ENCODE measurements at places on chromosomes 6 and 20. TPM values are rescaled to one million over a fixed set of nuclear protein-coding genes. Genes with fewer than 3 reads are reported as not detected.

The RNF5 gene
- 139 TPM for total RNA-seq

- H3K36me3 ChIP-seq: no peaks in the 10 kb centered on the region
- peaks cover 5% of the 10 kb centered on the region for H3K4me1 ChIP-seq
- peaks cover 16% of the 10 kb centered on the region for H3K27me3 ChIP-seq
- no peak overlapping the region for H3K27ac ChIP-seq
- DNase-seq: peak; percentile 83
Observed at GRCh38 chr6:43506667-43507471, 3.3 kb downstream of the LRRC73 start.

DNA sequence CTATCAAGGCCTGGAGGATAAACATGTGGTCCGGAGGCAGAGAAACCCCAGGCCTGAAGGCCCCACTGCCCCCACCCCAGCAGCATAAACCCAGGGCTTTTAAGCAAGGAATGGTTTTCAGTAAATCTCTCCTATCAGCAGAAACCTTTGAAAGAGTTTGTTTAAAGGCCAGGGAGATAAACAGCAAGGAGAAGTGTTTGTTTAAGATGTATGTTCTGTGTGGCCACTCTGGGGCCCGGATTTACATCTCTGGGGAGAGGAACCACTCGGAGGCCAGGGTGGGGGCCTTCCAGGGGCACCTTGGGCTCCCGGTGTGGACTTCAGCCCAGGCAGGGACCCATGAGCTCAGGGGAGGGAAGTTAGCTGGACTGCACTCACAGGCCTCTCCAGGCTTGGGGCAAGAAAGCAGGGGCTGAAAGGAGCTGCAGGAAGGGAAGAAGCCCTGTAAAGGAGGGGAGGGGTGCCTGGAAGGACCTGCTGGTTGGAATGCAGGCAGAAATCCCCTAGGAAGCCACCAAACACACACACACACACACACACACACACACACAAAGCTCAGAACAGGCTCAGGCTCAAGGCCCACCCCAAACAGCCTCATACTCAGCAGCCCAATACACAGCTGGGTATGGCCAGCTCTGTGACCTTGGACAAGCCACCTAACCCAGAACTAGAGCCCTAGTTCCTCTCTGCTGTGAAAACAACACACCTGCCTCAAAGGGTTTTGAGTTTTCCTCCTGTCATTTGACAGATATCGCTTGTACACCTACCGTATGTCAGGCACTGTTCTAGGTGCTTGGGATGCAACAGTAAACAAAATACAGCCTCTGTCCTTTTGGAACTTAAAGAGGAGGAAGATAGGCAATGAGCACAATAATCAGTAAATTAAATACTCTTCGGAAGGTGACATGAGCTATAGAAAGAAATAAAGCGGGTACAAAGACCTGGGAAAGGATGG is 26.2 kb upstream of the FOXP4 start:
- peaks cover 19% of the 10 kb centered on the region for H3K4me1 ChIP-seq
- H3K4me3 ChIP-seq: no peak overlapping the region
- no peaks in the 10 kb centered on the region for H3K36me3 ChIP-seq
- H3K27ac ChIP-seq: peak overlapping the region; percentile 67
- H3K27me3 ChIP-seq: peaks cover 17% of the 10 kb centered on the region

DNA sequence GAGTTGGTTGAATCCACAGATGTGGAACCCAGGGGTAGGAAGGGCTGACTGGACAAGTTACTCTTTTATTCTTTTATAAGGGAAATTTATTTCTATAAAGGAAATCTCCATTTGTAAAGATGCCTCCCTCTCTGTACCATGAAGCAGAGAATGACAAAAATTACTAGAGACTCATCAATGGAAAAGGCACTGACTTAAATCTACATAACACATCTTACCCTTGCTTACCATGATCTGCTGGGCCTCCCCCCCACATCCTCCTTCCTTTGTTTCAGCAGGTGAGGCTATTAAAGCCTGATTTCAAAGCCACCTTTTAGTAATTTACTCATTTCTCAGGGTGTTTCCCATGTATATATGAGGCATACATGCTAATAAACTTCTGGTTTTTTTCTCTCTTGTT is 130.2 kb upstream of the HDDC2 start:
- no peaks in the 10 kb centered on the region for H3K4me1 ChIP-seq
- no peaks in the 10 kb centered on the region for H3K36me3 ChIP-seq
- H3K4me3 ChIP-seq: no peak overlapping the region
- H3K27me3 ChIP-seq: no peaks in the 10 kb centered on the region

DNA sequence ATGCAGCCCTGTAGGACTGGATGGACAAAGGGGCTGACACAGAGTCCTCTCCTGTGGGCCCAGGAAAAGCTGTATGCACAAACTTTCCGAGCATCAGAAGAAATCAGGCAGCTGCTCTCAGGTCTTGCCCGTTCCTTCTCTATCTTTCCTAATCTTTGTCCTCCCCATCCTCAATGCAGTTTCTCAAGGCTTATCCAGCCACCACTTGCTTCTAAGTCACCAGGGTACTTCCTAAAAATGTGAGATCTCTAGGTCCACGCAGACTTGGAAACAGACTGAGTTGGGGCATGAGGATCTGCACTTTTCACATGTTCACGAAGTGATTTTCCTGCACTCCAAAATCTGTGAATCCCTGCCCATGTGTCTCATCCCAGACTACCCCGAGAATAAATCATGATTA is 394.5 kb upstream of the SLC35B3 start:
- no peaks in the 10 kb centered on the region for H3K27me3 ChIP-seq
- no peaks in the 10 kb centered on the region for H3K4me1 ChIP-seq
- H3K27ac ChIP-seq: no peak overlapping the region
- H3K4me3 ChIP-seq: no peak overlapping the region

- no peaks in the 10 kb centered on the region for H3K4me1 ChIP-seq
- no peak overlapping the region for H3K4me3 ChIP-seq
- no peak overlapping the region for H3K27ac ChIP-seq
- no peaks in the 10 kb centered on the region for H3K36me3 ChIP-seq
- H3K27me3 ChIP-seq: no peaks in the 10 kb centered on the region
- no peak for DNase-seq
Observed at GRCh38 chr6:49327005-49327404, 136.0 kb downstream of the MMUT start.

- H3K4me3 ChIP-seq: no peak overlapping the region
- no peak overlapping the region for H3K27ac ChIP-seq
- H3K27me3 ChIP-seq: no peaks in the 10 kb centered on the region
- no peaks in the 10 kb centered on the region for H3K36me3 ChIP-seq
Observed at GRCh38 chr6:101086473-101086872, 205.3 kb upstream of the ASCC3 start.

GRCh38 chr20:33441142-33441955 is 2.2 kb downstream of the SNTA1 start:
- H3K4me3 ChIP-seq: no peak overlapping the region
- H3K27me3 ChIP-seq: no peaks in the 10 kb centered on the region
- H3K4me1 ChIP-seq: peaks cover 20% of the 10 kb centered on the region

DNA sequence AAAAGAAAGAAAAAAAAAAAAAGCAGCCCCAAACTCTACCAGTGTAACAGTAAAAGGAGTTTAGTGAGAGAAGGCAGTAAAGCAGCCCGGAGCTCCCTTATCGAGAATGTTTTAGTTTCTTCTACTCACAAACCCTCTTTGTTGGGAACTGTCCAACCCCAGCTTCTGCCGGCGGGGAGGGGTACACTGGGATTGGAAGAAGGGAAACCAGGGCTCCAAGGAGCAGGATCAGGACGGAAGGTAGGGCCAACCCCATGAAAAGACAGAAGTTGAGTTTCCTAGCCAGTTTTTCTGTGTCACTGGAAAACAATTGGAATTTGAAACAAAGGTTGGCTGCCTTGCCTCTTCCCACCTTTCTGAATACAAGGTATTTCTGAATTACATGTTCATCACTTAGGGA is 66.0 kb downstream of the KIZ start:
- no peaks in the 10 kb centered on the region for H3K4me1 ChIP-seq
- H3K27ac ChIP-seq: no peak overlapping the region

The GRM4 gene
- not detected for total RNA-seq

The CCN5 gene
- total RNA-seq: 13.9 TPM

The NFYA gene
- 11.1 TPM for total RNA-seq

DNA sequence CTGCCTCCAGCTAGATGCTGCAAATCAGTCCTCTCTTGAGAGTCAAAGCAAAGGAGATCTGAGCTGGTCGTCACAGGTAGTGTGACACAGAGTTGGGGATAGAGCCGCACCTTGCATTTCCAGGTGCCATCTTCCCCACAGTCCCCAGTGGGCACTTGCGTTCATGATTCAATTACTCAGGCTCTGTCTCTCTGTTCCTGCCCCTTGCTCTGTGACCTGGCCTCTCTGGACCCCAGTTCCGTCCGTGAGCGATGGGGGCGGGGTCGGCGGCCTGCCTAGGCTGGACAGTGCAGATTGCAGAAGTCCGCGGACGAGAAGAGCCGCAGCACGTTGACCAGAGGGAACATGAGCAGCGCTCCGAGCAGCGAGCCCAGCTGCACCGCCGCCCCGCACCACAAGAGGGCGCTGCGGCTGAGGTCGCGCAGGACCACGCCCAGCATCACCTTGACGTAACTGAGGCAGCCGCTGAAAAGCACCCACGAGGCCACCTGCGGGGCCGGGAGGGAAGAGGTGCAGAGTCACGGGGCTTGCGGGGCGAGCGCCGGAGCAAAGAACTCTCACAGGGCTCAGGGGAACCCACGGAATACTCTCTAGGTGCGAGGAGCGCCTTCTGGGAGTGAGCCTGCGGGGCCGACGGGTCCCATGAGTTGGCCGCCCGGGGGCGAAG is 7.4 kb downstream of the SLC52A3 start:
- no peaks in the 10 kb centered on the region for H3K27me3 ChIP-seq
- H3K36me3 ChIP-seq: no peaks in the 10 kb centered on the region
- H3K4me3 ChIP-seq: no peak overlapping the region
- H3K27ac ChIP-seq: no peak overlapping the region

GRCh38 chr20:18058661-18059467 is 1.1 kb upstream of the OVOL2 start:
- H3K27me3 ChIP-seq: peaks cover 84% of the 10 kb centered on the region
- peak overlapping the region; percentile 13 for H3K4me3 ChIP-seq
- DNase-seq: peak; percentile 56

DNA sequence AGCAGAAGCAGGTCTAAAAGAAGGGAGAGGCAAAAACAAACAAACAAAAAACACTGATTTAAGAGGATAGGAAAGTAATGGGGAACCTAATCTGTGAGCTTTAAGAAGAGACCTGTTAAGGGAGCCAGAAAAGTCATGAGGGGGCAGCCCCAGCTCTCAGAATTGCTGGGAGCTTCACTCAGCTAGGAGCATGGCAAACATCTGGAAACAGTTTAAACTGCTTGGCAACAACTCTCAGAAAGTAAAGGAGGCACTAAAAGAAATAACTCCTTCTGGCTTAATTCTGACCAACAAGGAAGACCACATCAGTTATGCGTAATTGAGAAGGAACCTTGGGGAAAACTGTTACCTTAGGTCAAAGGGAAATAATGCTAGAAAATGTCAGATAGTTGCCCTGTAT is 121.4 kb downstream of the LAMP5 start:
- H3K4me1 ChIP-seq: no peaks in the 10 kb centered on the region
- H3K27ac ChIP-seq: no peak overlapping the region
- DNase-seq: no peak
- H3K36me3 ChIP-seq: no peaks in the 10 kb centered on the region
- H3K4me3 ChIP-seq: no peak overlapping the region

The SLC22A16 gene
- total RNA-seq: not detected

All from transverse colon (tissue), 4 donors.